ENCODE measurements at places on chromosomes 1 and 21.
A peak's percentile ranks its signal among the peaks of the same experiment; 100 is the strongest.

- peak; percentile 54 for DNase-seq
Measured at GRCh38 chr1:156625436-156626078, 6.3 kb downstream of the HAPLN2 start.

DNA sequence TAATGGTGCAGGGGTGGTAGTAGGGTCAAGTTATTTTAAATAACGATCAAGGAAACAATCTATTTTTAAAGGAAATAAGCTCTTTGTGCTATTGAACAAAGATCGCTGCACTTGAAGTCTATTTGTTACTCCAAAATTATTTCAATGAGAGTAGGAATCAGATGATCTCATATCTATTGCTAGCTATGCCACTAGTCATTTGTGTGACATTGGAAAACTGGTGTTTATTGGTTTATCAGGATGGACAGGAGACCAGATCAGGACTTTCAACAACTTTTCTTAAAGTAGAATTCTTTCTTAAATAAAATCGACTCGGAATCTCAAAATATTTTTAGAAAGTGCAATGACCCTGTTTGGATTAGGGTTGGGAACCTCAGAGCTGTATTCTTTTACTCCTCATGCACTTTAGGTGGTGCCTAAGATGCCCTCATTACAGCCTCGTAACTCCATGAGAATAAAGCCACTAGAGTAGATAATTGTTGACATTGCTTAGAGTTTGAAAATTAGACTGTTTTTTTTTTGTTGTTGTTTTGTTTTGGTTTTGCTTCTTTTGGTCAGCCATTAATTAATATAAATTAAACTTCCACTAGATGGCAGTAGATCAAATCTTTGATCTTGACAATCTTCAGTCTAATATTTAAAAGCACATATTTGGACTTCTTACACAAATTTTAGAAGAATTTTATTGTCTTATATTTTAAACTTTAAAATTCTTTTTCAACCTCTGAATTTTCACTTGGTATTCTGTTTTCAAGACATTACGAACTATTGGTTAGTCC is 352.4 kb downstream of the USP25 start:
- no peak for DNase-seq

DNA sequence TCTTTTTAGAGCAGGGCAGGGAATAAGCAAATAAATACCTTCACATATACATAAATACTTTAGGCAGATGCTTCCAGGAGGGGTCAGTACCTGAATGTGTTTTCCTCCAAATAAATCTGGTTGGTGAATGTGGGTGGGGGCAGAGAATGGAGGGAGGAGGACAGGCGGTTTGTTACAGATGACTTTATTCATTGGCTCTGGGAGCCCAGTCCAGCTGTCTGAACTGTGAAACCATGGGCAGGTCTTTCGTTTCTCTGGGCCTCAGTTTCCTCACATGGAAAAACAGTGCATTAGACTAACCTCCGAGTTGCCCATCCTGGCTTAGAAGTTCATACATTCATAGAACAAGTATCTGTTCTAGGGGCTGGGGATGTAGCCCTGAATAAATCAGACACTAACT is 124.6 kb downstream of the IER5 start:
- no peak for DNase-seq

- DNase-seq, result peak; percentile 70
Measured at GRCh38 chr1:108561689-108562326, 1.9 kb downstream of the EEIG2 start.

- no peak for DNase-seq
Measured at GRCh38 chr1:192615055-192615454, 20.9 kb upstream of the RGS13 start.

GRCh38 chr1:97192872-97193572 is 471.4 kb downstream of the PTBP2 start:
- DNase-seq, result no peak

DNA sequence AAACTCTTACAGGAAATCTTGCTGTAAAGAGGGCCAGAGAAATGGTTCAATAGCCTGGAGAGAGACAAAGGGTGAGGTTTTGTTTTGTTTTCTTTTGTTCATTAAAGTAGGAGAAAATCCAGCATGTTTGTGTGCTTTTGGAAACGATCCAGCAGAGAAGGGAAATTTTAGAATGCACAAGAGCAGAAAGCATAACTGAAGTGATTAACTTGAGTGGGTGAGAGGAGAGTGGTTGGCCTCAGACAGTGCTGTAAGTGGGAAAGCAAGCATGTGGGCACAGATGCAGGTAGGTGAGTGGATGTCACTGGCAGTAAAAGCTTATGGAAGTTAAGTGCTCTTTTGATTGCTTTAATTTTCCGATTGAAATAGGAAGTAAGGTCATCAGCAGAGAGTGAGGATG is 50.2 kb downstream of the EEIG2 start:
- no peak for DNase-seq

DNA sequence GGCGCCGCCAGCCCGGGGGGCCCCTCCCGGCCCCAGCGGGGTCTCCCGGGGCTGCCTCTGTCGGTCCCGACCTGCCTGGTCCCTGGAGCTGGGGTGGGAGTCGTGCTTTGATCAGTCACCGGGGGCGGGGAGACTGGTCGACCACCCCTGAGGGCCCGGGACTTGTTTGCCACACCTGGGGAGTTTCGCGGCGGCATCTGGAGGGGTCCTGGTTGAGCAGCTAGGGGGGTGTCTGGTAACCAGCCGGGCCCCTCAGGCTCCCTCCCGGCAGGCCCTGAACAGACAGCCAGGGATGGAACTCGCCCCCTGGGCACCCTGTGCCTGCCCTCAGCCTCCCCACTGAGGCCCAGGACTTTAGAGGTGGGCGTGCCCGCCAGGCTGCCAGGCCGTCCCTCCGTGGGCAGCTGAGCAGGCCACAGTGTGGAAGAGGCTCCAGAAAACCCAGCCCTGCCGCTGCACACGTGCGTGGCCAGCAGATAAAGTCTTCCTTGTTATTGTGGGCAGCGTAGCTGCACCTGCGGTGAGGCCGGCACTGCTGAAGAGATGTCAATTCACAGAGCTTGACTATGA is 13.3 kb upstream of the SAMD11 start:
- no peak for DNase-seq

DNA sequence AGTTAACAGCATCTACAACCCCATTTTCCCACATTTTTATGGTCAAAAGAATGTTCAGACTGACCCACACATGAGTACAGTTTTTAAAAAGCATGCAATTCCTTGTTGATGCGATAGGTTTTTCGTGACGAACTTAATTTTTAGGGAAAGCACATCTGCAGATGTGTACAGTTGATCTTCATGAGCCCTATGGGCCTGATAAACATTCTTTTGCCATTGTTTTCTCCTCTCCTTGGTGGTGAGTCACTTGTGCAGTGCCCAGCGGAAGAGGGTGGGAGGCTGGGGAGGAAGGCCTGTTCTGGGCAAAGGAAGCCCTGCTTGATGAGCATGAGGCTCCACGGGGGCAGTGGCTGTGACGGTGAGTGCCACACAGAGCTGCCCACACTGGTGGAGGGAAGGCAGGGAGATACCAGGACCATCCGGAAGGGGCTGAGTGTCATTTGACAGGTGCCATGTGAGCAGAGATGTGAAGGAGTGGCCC is 5.3 kb downstream of the ARF1 start:
- DNase-seq, result no peak

DNA sequence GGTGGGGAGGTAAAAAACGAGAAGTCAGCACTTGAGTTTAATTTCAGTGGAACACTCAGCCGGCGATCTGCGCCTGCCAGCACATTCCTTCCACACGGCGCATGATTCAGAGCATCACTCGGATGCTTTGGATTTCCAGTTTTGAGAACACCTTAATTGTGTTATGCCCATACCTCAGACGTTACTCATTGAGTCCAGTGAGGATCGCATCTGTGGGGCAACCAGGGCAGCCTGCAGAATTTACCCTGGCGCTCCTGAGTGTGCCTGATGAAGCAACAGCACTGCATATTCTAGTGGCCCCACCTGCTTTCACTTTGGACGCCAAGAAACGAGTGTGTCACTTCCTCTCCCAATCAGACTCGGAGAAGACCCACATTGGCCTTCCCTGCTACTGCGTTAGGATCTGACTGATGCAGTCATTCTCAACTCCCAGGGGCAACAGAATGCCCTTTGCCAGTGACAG is 19.9 kb downstream of the FAM89A start:
- DNase-seq, result no peak

GRCh38 chr1:230320804-230321203 is 105.3 kb downstream of the PGBD5 start:
- no peak for DNase-seq

- no peak for DNase-seq
Measured at GRCh38 chr21:42471716-42472330, 24.2 kb downstream of the RSPH1 start.

- no peak for DNase-seq
Measured at GRCh38 chr1:158008630-158009029, 15.2 kb downstream of the KIRREL1 start.
